Calu3 (cell line): ENCODE measurements at places on chromosomes 6 and 20.
A peak's percentile ranks its signal among the peaks of the same experiment; 100 is the strongest.

- DNase-seq: no peak
- H3K36me3 ChIP-seq: no peaks in the 10 kb centered on the region
- no peaks in the 10 kb centered on the region for H3K4me1 ChIP-seq
Measured at GRCh38 chr6:41190791-41191190, 10.2 kb downstream of the TREML2 start.

DNA sequence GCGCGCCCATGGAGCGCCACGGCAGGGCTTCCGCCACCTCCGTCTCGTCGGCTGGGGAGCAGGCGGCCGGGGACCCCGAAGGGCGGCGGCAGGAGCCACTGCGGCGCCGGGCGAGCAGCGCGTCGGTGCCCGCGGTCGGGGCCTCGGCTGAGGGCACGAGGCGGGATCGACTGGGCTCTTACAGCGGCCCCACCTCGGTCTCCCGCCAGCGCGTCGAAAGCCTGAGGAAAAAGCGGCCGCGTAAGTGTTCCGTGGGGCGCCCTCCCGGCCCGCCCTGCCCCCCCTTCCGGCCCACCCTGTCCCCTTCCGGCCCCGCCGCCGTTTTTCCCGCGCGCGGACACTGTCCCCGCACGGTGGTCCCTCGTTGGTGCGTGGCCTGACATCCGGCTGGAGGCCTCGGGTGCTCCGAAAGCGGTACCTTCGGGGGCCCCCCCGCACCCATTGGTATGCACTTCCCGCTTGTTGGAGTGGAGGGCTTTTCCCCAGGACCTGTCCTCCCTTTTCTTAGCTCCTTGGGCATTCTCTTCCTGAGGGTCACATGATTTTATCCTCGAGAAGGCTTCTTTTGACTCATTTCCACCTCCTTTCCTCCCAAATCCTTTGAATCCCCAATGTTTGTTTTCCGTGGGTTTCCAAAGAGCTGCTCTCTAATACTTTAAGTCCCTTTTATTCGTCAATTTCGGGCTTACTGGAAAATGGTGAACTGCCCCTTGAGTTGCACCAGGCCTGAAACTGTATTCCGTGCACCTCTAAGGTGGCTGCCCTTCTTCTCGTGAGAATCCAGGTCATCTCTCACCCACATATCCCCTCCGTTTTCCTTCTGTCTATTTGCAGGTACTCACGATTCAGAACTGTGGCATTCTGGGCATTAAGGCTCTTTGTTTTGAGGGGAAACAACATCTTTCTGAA is 556 bp downstream of the PANK2 start:
- no peaks in the 10 kb centered on the region for H3K27me3 ChIP-seq
- H3K36me3 ChIP-seq: peaks cover 51% of the 10 kb centered on the region
- H3K4me3 ChIP-seq: peak overlapping the region; percentile 98
- peak overlapping the region; percentile 95 for H3K27ac ChIP-seq
- peaks cover 12% of the 10 kb centered on the region for H3K4me1 ChIP-seq
- peak; percentile 11 for DNase-seq

DNA sequence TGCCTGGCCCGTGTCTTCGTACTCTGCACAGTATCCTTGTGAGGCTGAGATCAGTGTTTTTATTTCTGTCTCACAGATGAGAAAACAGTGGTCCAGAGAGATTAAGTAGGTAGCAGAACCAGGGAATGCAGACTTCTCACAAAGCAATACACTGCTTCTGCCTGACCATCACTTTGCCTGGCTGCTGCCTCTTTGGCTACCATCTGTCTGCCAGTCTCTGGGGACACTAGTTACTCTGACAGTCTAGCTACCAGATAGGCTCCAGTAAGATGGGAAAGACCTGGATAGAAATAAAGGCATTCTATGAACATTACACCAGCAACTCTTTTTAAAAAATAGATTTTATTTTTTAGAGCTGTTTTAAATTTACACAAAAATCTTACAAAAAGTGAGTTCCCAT is 96.9 kb downstream of the PHACTR3 start:
- H3K27ac ChIP-seq: no peak overlapping the region
- DNase-seq: no peak
- no peaks in the 10 kb centered on the region for H3K36me3 ChIP-seq
- H3K4me1 ChIP-seq: no peaks in the 10 kb centered on the region
- H3K4me3 ChIP-seq: no peak overlapping the region

DNA sequence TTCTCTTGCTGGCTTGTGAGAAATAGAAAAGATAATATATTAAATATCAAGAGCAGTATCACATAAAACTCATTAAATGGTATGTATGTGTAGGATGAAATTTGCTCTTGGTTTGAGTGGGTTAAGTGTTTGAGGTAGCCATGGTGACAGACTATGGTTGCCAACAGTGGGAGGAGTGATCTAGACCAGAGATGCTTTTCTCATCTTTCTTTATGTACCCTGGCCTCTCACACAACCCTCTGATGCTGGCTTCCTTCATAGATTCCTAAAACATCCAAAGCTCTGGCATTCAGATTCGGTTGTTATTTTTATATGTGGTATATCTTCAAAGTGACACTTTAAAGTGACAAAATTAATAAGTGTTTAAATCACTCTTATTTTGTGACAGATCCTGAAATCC is 9.0 kb upstream of the MLIP start:
- H3K27me3 ChIP-seq: no peaks in the 10 kb centered on the region
- H3K36me3 ChIP-seq: no peaks in the 10 kb centered on the region
- DNase-seq: no peak
- no peak overlapping the region for H3K27ac ChIP-seq
- no peak overlapping the region for H3K4me3 ChIP-seq

- DNase-seq: no peak
- no peaks in the 10 kb centered on the region for H3K4me1 ChIP-seq
- H3K36me3 ChIP-seq: peaks cover 3% of the 10 kb centered on the region
Measured at GRCh38 chr6:99608886-99609482, 2.4 kb downstream of the PRDM13 start.

DNA sequence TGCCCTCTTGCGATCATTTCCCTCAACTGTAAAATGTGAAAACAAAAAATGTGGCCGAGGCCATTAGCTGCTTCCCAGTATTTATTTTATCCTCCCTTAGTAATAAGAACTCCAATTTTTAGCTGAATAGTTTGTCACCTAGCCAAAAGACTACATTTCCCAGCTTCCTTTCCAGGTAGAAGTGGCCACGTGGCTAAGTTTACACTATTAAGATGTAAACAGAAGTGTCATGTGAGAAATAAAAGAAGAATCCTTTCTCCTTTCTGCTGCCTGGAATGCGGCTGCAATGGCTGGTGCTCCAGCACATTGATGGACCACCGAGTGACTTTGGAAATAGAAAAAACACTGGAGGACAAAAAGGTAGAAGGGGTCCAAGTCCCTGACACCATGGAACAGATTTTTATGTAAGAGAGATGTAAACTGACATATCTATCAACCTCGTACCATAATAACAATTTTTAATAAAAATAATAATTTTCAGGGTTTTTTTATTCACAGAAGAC is 268.8 kb downstream of the PKHD1 start:
- no peak overlapping the region for H3K4me3 ChIP-seq
- H3K36me3 ChIP-seq: no peaks in the 10 kb centered on the region
- no peak for DNase-seq
- no peaks in the 10 kb centered on the region for H3K4me1 ChIP-seq
- H3K27me3 ChIP-seq: no peaks in the 10 kb centered on the region
- H3K27ac ChIP-seq: no peak overlapping the region

GRCh38 chr6:93433592-93433991 is 14.2 kb upstream of the EPHA7 start:
- DNase-seq: no peak
- H3K4me1 ChIP-seq: no peaks in the 10 kb centered on the region
- H3K4me3 ChIP-seq: no peak overlapping the region

GRCh38 chr6:134521116-134521501 is 203.2 kb upstream of the SGK1 start:
- no peaks in the 10 kb centered on the region for H3K36me3 ChIP-seq
- H3K27ac ChIP-seq: no peak overlapping the region
- H3K27me3 ChIP-seq: no peaks in the 10 kb centered on the region
- peaks cover 10% of the 10 kb centered on the region for H3K4me1 ChIP-seq
- H3K4me3 ChIP-seq: no peak overlapping the region

GRCh38 chr6:37569743-37570481 is 70.2 kb upstream of the CCDC167 start:
- no peaks in the 10 kb centered on the region for H3K36me3 ChIP-seq
- no peak overlapping the region for H3K4me3 ChIP-seq
- peaks cover 76% of the 10 kb centered on the region for H3K27me3 ChIP-seq
- H3K27ac ChIP-seq: no peak overlapping the region
- no peaks in the 10 kb centered on the region for H3K4me1 ChIP-seq
- DNase-seq: no peak

GRCh38 chr6:47729457-47729856 is 31.1 kb downstream of the ADGRF4 start:
- no peaks in the 10 kb centered on the region for H3K27me3 ChIP-seq
- peak overlapping the region; percentile 98 for H3K27ac ChIP-seq
- peaks cover 12% of the 10 kb centered on the region for H3K36me3 ChIP-seq
- peaks cover 48% of the 10 kb centered on the region for H3K4me1 ChIP-seq
- no peak overlapping the region for H3K4me3 ChIP-seq
